Ascending aorta (tissue), 2 donors: ENCODE measurements at places on chromosomes 2 and 18.

DNA sequence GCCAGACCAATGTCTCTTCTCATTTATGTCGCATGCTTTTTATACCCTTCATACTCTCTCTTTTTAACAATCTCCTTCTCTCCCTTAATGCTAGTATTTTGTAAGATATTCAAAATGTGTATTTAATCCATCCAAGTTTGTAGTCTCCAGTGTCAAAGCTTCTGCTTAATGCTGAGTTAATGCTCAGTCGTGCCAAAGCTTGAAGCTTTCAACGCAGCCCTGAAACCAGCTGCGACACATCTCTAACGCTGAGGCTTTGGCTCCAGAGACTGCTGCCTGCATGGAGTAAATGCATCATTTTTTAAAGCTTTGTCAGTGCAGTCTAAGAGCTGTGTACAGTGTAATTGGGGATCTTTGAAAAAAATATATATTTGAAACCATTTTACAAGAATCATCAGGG is 2108.8 kb upstream of the PIK3C3 start:
- no peak for DNase-seq

DNA sequence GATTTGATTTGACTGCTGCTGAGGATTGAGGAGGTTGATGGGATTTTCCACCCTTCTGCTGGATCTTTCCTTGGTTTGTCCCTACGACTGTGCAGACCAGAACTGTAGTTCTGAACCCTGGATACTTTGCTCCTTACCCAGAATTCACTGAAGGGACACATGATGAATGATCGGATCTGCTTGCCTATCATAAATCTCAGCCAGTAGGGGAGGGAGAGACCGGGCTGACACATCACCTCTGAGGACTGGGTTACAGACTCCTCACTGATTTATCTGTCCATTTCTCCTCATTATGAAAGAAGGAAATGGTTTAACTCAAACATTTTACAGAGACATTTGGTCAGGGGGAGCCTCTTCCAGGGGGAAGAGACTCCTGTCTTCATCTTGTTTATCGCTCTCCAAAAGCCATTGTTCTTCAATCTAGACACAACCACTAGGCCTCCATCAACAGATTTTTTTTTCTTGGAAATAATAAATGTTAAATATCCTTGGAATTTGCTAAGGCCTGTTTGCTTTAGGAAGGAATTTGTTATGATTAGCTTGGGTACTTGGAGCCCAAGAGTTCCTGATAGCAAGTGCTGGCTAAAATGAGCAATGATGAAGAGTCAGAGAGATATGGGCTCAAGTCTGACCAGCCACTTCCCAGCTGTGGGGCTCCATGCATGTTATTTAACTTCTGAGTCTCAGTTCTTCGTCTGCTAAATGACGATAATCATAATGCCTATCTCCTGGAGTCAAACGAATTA is 925.5 kb downstream of the SLC4A3 start:
- no peak for DNase-seq

DNA sequence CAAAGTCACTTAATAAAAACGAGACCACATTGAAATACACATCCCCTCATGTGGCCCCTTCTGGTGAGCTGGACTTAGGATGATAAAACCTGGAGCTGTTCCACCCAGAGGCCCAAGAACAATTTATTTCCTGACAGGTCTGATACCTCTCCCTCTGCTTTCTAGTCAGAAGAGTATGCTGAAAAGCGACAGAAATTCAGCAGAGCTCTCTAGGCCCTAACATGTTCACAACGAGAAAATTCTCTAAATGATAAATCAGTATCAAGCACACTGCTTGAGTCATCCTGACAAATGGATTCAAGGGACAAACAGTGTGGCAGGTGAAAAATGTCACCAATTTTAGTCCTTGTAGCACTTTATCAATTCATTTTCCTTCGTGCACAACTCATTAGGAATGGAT is 233.5 kb downstream of the PID1 start:
- no peak for DNase-seq

DNA sequence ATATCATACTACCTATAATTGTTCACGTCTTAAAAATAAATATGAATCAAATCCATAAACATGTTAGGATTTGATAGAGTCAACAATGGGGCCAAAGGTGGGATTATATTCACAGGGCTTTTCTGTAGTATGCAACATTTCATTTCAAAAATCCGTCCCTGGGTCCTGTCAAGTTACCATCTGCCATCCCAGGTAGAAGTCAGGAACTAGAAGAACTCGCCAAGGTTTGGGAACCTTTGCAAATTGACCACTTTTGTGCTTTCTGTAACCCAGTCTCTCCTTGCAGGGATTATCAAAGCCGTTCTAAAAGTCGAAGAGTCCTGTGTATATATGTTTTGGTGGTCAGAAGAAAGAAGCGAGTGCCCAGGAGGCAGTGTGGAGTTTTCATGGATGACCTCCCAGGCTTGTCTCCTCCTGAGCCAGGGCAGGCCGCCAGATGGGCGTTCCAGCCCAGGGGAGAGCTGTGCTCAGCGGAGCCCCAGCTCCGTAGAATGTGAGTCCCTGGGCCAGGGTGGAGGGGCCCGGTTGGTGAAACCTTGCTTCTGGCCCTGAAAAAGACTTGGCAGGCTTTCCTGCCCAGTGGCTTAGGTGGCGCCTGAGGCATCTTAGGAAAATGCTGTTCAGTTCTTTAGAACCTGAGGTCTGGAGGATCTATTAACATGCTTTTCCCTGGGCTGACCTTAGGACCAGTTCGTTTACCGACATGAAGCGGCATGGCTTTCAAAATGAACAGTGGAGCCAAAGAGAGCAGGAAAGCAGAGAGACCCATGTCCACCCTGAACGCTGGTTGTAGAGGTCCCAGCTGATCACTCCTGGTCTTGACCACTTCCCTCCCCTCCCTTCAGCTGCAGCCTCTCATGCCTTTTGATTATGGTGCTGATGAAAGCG is 69.2 kb downstream of the LONRF2 start:
- no peak for DNase-seq

DNA sequence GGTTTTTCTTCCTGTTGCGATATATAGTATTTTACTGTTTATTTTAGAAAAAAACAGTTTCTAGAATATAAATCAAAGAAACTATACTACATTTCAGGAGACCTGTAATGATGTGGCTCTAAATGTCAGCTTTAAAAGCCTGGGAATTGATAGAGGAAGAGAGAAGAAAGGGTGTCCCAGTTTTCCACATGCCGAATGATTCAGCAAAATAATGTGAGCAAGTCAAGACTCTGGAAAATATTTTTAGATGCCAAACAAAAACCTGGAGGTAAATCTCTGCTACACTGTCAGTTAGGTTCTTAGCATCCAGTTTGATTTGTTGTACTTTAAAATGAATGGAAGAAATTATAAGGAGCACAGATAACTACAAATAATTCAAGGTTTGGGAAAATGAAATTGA is 67.1 kb upstream of the DSG1 start:
- no peak for DNase-seq

- DNase-seq: no peak
These were observed 7.0 kb downstream of the TIMM21 start for GRCh38 chr18:74155276-74155675.

DNA sequence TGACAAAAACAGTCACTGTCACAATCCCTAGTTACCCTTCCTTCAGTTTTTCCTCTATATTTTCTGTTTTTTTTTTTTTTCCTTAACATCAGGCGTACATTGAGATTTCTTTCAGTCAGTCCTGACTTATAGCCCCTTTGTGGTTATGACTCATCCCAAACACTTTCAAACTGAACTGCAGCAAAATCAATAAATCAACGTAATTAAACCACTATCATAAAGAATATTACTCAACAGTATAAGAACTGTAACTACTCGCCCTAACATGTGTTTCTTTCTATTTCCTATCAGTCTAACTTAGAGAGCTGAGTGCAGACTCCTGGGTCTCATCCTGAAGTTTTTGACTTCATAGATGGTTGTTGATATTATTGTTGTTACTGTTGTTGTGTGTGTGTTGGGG is 523.5 kb downstream of the LRRTM4 start:
- DNase-seq: no peak

GRCh38 chr18:51426996-51427395 is 229.5 kb upstream of the MEX3C start:
- no peak for DNase-seq

DNA sequence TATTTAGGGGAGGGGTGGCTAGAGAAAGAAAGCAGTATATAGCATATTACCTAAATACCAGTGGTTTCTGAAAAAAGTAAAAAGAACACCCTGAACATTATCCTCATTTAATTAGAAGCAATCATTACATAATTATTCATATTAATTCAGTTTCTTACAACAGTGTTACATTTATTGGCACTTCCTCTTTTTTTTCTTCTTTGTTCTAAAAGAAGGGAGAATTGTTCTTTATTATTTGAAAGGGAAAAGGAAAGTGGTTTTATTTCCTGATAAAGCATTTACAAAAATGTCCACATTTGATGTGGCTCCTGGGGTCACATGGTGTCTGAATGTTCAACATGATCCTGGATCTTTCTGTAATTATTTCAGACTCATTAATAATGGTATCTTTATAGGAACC is 254.9 kb upstream of the ZEB2 start:
- no peak for DNase-seq

DNA sequence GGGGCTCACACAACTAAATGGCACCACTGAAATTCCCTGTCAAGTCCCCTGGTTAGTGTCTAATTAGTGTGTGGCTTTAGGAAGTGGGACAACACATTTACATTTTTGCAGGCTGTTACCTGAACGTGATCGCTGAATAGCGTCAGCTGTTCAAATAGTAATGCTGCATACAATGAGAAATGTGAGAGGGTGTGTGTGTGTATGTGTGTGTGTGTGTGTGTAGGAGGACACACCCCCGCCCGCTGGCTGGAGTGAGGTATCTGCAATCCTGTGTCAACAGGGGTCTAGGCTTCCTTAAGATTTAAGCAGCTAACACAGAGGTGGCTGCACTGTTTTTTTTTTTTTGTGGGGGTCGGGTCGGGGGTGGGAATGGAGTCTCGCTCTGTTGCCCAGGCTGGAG is 4.8 kb upstream of the LYPD6B start:
- no peak for DNase-seq

DNA sequence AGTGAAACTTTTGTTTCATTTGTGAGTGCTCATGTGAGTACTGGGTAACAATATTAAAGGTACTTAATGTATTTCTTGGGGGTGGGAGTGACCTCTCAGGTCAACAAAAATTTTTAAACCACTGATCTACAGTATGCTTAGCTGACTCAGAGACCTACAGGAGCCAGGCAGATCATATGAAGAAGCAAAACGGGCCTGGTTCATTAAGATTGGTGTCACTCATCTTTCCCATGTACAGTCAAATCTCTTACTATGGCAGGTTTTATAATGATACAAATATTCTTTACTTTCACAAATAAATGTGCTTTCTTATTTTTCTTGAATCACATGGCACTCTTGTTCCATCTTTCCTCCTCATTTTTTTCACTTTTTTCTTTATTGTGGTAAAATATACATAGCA is 7.7 kb upstream of the TMSB10 start:
- DNase-seq: no peak

- DNase-seq: no peak
These were observed 122.1 kb upstream of the EML6 start for GRCh38 chr2:54601339-54601738.

GRCh38 chr18:71327850-71328249 is 1039.0 kb downstream of the SOCS6 start:
- no peak for DNase-seq

GRCh38 chr2:65353927-65354326 is 78.5 kb downstream of the SPRED2 start:
- no peak for DNase-seq

DNA sequence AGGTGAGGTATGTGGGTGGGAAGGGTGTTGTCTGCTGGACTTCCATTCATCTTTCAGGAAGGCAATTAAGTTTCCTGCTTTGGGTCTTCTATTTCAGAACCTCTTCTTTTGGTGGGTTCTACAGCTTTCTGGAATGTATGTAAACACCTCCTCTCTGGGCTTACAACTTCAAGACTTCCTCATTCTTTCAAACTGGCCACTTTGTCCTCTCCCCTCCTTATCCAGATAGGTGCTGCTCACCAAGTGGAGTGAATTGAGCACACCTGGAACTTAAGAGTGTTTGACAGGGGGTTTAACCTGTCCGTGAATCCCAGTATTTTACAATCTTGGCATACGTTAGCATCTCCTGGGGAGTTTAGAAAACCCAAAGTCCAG is 5.2 kb upstream of the MRPL33 start:
- DNase-seq: no peak

DNA sequence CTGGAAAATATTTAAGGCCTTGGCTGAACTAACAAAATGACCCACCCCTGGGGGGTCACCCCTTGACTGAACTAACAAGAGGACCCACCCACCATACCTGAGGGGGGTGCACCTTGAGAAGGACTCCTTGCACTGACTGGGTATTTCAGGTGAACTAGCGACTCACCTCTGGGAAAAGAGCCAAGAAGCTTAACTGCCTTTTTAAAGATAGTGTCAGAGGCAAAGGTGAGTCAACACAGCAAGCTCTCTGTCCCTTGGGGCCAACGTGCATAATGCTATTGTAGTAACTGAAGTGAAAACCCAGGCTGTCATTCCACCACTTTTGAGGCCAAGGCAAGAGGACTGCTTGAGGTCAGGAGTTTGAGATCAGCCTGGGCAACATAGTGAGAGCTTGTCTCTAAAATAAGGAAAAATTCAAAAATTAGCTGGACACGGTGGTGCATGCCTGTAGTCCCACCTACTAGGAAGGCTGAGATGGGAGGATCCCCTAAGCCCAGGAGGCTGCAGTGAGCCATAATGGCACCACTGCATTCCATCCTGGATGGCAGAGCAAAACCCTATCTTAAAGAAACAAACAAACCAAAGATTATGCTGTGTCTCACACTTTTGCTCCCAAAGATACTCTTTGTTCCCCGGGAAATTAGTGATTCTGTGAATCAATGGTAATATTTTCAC is 36.4 kb upstream of the ZCCHC2 start:
- DNase-seq: no peak

- DNase-seq: no peak
These were observed 709.5 kb upstream of the ACVR2A start for GRCh38 chr2:147135376-147135775.

- no peak for DNase-seq
These were observed 44.0 kb upstream of the XPO1 start for GRCh38 chr2:61582165-61582564.

DNA sequence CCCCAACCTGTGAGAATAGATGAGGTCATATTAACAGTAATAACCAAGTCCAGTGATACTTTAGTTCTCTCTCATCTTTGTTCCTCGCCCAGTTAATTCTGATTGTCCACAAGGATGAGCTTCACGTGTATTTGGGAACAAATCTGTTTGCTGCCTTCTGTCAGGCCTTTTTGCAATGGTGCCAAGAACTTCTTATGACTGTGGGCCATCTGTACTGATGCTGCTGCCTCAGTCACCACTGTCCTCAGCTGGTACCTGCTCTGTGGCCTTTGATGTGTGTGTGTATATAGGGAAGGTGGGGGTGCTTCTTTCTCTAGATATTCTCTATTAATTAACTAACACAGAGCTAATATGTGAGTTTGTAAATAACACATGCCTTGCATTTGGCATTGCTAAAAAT is 392.9 kb downstream of the TGIF1 start:
- DNase-seq: no peak

- no peak for DNase-seq
These were observed 88.8 kb downstream of the CDC42EP3 start for GRCh38 chr2:37582481-37583220.
